Activated CD4-positive, alpha-beta T cell treated with anti-CD3 and anti-CD28 coated beads, Interleukin-2, amount 50 U/mL, for 4 hours (primary cell): ENCODE measurements at places on chromosomes 7 and 10.

DNA sequence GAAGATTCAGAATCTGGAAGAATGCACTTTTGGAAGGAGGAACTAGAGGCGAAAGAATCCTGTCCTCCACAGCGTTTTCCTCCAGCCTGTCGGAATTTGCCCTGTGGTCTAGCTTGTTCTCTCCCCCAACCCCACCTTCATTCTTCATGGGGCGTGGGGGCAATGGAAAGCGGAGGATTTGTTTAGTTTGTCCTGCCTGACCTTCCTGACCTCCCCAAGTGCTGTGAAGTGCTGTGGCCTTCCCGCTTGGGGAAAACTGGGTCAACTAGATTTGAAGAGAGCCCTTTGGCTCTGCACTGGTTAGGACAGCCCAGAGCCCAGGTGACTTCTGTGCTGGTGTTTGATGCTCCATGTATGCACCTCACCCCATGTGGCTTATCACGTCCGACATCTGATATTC, 49.1 kb downstream of the GATA3 start:
- no peak for DNase-seq

DNA sequence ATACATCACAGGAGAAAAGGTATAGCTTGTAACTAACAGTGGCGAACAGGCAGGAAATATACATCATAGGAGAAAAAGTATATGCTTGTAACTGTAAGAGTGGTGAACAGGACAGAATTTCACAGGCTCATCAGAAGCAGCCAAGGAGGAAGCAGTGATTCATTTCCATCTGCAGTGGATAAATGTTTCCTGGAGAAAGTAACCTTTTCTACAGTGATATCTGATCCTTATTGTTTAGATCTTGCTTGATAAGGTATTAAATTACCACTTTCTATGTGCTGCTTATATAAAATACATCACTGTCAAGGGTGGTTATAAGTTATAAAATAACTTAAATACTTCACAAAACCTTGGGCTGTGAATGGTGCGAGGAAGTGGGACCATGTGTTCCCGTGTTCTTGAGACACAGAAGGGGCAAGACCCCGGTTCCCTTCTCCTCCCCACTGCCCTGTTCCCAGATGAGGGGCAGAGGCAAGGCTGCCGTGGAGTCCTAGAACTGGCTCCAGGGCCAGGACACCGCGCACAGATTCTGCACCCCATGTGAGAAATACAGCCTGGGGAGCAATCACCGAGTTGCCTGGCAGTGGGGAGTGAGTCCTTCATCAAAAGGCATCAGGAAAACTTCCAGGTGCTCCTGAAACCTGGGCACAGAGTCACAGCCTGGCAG, 135.2 kb downstream of the DIP2C start:
- no peak for DNase-seq

DNA sequence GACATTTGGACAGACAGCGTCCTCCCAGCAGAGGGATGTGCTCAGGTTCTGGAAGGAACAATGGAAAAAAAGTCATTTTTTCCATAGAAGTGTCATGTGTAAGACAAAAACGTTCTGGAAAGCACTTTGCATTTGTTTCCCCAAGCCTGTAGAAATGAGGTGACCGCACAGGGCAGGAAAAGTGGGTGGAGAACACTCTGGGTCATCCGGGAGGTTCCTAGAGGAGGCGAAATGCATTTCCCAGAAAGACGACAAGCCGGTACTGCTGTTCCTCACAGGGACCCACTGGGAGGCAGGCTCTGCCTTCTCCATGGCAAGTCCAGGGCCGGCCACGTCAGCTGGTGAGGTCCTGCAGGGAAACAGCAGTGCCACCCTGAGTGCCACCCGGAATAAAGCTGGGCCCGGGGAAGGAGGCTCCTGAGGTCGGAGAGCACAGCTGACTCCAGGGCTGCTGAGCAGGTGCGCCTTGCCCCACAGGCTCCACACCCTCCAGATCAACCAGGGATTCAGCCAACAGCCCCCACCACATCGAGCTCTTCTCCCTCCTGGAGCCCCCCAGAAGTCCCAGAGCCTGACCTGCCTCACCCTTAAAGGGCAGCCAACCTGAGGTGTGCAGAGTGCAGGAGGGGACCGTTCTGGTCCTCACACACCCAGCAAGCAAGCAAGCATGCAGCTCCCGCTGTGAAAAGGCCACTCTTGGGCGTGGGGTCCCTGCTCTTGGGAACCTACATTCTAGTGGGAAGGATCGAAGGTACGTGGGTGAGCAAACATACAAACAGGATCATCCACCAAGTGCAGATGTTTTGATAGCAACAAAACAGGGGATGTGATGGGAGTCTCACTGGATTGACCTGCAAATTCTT, 28.8 kb upstream of the INPP5A start:
- no peak for DNase-seq

DNA sequence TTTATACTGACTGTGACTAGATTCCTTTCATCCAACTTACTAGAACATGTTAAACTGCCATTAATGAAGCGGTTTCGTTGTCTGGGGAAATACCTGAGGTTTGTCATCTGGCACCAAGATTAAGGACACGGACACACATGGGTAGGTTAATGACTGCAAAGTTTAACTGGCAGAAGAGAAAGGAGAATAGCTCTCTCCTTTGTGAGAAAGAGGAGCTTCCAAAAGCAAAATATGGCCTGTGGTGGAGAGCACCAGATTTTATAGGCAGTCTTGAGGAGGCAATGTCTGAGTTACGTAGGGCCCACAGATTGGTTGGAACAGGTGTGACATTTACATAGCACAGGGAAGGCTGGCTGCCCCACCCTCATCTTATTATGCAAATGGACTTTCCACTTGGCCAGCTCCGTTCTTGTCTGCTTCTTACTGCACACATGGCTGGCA, 1193.0 kb upstream of the CELF2 start:
- DNase-seq = no peak

- no peak for DNase-seq
Observed at GRCh38 chr7:157418204-157419034, 81.6 kb downstream of the DNAJB6 start.

DNA sequence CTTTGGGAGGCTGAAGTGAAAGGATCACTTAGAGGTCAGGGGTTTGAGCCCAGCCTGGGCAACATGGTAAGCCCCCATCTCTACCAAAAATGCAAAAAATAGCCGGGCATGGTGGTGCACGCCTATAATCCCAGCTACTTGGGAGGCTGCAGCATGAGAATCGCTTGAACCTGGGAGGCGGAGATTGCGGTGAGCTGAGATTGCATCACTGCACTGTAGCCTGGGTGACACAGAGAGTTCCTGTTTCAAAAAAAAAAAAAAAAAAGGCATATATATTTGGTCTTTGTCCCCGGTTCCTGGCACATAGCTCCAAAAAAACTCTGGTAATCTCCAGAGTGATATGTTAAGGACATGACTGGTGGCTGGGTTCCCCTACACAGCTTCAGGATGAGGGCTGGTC, 147.3 kb downstream of the SEC23IP start:
- DNase-seq = no peak

DNA sequence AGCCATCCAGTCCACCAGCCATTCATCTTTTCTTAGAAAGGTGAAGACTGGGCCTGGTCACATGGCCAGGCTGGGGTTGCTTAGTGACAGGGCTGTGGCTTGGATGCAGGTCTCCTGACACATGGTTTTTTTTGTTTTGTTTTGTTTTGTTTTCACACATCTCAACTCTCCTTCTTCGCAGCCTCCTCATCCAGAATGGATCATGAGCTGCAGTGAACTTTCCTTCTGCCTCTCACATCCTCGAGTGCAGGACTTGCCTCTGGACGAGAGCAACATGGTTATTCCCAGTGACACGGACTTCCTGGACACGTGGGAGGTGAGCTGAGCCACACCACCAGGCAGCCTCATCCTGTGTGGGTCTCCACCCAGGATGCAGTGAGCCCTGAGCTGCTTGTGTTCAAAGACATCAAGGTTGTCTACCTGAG, 9.5 kb downstream of the AKR1E2 start:
- no peak for DNase-seq

DNA sequence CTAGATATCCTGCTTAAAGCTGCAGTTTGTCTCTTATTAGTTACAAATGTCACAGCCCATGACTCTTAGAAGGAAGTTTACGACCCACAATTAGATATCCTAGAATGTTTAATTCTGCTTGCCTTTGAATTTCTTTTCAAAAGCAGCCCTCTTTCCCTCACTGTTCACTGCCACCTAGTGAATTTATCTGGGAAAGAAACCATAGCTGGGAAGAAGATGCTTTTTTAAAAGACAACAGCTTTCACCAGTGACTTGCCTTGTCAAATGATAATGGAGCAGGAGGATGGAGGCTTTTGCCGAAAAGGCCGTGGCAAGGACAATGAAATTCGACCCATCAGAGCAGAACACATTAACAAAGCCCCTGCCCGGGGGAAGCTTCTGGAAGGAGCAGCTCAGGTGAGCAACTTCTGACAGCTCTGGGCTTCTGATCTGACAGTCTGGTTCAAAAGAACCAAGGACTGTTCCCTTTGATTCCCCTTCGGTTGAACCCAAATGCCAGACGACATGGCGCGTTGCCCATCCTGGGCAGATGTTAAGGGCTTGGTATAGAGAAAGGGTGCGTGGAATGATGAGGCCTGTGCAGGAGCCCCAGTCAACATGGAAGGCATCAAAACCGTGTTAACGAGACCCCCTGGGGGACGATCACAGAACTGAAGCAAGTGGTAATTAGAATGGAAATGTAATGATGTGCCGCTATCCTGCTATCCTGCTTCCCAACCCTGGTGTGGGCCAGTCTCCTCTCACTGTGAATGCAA, 236.8 kb downstream of the FRMD4A start:
- no peak for DNase-seq

GRCh38 chr10:49622426-49623425, 8.9 kb downstream of the CHAT start:
- no peak for DNase-seq

- no peak for DNase-seq
Observed at GRCh38 chr7:139758388-139758787, 19.4 kb downstream of the HIPK2 start.

- no peak for DNase-seq
Observed at GRCh38 chr10:86960003-86960862, 1.8 kb downstream of the SNCG start.

DNA sequence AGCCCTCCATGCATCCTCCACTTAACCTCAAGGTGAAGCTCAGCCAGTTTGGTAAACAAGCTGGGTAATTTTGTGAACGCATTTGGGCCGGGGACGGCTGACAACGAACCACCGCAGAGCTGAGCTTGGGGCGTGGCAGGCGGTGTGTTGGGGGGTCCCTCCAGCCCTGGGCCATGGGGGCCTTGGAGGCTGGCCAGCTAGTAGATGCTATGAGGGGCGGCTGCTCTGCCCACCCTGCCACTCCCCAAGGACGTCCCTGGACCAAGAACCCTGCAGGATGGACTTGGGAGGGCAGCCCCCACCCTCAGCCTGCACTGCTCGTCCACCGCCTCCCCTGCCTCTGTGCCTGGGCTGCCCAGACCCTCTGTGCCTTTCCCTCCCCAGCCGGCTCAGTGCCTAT, 12.0 kb upstream of the SCART1 start:
- DNase-seq = no peak

DNA sequence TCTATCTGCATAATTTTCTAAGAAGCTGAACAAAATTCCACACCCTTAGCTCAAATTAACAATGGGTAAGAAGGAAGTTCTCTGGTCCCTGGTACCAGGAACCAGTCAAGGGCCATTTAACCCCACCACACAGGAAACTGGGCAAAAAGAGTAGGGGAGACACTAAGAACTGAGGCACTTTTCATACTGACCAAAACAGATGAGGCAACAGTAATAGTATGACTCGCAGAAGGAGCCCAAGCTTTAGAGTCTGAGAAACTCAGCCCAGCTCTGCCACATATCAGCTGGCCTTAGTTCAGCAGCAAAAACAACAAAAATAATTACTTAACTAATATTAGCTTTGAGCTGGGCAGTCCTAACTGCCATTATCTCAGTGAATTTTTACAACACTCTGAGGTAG, 221.2 kb downstream of the FAM107B start:
- no peak for DNase-seq

- DNase-seq = peak; percentile 4
Observed at GRCh38 chr7:92246360-92247101, 757 bp downstream of the ANKIB1 start.

- DNase-seq = no peak
Observed at GRCh38 chr7:149367418-149368180, 93.3 kb downstream of the ZNF777 start.

GRCh38 chr7:108813251-108814014, 243.8 kb downstream of the DNAJB9 start:
- DNase-seq = no peak

DNA sequence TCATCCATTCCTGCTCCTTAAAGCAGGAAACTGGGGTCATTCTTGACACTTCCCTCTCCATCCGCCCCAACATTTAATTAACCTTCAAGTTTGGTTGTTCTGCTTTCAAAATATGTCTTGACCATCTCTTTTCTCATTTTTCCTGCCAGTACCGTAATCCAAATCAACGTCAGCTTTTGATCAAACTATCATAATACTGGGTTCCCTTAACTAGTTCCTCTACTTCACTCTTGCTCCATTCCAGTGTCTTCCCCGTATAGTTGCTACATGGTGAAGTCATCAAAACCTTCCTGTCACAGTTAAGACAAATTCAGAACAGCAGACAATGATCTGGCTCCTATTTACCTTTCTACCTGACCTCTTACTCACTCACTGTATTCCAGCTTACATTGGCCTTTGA, 6.6 kb upstream of the KLF14 start:
- DNase-seq = no peak

DNA sequence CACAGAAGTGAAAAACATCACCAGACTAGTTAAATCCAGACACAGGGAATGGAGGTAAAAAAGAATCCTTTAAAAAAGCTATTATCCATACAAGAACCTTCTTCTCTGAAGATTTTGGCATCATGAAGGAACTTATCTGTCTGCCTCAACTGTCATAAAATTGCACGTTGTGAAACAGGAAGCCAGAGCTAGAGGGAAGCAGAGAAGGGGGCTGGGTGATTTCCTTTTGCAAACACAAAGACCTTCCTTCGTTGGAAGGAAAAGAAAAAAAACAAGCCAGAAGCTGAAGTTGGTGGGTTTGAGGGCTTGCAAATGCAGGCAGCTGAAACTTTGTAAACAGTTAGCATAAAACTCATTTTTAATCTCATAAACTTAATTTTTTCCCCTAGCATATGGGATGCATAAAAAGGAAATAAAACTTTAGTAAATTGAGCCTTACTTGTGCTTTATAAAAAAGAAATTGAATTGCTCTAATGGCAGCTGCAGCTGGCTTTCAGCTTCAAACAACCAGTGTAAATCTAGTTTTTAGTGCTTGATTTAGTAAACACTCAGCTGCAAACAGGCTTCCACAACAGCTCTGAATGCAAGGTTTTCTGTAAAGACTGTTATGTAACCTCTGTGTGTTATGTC, 101.6 kb downstream of the OTUD1 start:
- no peak for DNase-seq

DNA sequence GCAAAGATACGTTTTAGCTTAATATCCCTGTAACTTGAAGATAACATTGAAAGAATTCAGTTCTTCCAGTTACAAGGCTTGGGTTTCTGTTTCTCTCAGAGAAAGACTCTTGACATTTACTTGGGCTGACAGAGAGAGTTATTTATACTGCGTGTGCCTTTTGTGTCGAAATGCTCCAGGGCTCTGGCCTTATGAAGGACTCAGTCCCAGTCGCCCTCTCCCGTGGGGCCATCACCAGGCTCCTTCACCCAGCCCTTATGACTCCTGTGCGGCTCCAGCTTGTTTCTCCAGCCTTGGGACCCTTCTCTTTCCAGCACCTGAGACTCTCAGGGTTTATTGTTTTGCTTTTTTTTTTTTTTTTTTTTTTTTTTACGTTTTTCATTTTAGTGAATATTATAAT, 242.3 kb upstream of the DKK1 start:
- no peak for DNase-seq
